ENCODE measurements at places on chromosomes 2 and 18.

GRCh38 chr2:8441986-8442385 is 239.9 kb upstream of the ID2 start:
- no peak for DNase-seq

DNA sequence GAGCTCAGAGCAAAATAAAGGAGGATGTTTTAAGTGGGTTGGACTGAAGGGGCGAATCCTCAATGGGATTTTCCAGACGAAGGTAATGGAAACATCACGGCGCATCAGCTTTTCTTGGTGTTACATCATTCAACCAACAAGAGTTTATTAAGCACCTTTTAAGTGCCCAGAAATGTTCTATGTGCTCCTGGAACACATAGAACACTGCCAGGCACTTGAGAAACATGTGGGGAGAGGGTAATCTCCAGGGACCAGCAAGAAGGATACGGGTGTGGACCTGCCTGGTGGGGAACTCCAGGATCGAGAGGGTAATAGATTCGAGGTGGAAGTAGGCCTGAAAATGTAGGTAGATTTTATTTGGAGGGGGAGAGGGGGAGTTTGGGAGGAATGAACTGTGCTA is 168.6 kb downstream of the PRKCE start:
- DNase-seq: no peak

DNA sequence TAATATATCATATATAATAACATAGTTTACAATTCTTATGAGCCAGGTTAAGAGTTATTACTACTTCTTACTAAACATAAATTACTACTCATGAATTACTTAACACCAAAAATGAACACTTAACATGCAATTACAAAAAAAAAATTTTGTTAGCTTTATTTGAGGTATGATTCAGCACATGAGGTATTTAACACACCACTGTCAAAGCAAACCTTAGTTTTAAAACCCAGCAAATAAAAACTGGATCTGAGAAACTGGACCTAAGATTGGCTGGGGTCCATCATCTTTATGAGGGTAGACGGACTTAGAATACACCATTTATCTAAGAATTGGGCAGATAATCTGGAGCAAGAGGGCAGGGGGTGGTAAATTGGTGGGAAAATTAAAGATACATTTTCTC is 81.8 kb upstream of the CREB1 start:
- no peak for DNase-seq

- no peak for DNase-seq
Observed at GRCh38 chr2:146978577-146979555, 866.0 kb upstream of the ACVR2A start.

DNA sequence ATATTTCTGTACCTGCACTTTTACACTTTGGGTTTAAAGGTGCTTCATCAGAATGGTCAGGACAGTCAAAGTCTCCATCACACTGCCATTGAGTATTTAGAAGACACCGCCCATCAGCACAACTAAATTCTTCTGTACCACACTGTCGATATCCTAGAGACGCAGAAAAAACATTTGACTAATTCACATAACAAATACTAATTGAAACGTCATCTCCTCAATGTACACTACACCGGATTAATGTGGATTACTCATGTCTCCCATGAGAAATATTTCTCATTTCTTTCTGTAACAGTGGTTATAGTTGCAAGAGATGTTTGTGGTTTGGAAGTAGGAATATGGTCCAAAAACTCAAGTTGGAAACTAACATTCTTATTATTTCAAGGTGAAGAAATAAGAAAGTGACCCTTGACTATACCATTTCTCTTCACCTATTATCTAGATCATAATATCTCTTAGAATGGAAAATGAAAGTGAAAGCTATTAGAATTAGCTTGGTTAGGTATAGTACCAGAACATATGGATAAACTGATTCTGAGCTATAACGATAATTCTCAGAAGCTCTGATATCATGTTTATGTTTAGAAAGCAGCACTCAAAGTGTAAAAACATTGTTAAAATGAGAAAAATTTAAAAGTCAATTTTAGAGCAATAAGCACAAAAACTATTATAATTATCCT is 1627.7 kb downstream of the LRP1B start:
- DNase-seq: no peak

DNA sequence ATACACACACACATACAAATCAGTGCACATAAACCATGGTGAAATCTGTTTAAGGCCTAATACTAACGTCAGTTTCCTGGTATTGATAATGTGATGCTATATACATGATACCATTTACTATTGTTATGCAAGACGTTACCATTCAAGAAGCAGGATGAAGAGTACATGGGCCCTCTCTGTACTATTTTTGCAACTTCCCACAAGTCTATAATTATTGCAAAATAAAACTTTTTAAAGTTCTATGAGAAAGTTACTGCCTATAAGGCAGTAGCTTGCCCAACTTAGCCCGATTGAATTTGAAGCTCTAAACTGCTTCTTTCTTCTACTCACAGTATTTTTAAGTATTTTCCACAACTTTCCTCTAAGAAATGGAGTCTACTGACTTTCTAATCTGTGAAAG is 74.0 kb downstream of the BCL2 start:
- DNase-seq: no peak

DNA sequence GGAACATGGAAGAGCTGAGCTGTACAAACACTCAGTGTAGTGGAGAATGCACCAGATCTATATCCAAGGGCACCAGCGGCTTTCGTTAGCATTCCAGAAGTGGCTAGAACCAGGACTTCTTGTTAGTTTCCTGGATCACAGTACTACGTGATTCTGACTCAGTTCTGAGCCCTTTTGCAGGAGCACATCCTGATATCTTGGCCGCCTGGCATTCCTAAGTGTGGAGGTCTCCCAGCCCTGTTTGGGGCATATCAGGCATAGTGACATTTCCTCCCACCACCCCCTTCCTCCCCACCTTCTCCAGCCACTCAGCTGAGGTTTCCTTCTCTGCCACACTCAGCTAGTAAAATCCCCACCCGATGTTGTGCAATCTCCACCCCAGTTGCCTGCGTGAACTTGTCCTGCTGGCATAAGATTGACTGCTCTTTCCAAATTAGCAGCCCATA is 63.4 kb downstream of the BMP10 start:
- no peak for DNase-seq

GRCh38 chr2:128364441-128364911 is 45.8 kb upstream of the HS6ST1 start:
- no peak for DNase-seq

GRCh38 chr2:86044614-86045013 is 61.1 kb downstream of the POLR1A start:
- DNase-seq: no peak

- no peak for DNase-seq
Observed at GRCh38 chr2:226544596-226545210, 254.9 kb downstream of the IRS1 start.

- no peak for DNase-seq
Observed at GRCh38 chr2:216717491-216717901, 22.1 kb upstream of the IGFBP5 start.

DNA sequence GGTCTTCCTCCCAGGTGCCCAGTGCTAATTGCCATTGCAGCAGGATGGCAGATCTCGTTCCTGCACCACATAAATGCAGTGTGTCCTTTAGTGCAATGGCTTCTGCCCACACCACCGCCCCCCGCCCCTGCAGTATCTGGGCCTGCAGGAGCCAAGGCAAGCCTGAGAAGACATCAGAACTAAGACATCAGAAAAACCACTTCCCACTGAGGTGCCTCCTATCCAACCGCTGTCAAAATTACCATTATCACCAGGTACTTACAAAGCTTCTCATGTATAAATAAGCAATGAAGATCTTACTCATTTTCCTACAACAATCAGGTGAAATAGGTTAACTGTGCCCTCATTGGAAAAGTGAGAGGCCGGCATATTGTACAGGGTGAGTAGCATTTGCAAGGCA is 228.8 kb downstream of the FBXO15 start:
- DNase-seq: no peak

DNA sequence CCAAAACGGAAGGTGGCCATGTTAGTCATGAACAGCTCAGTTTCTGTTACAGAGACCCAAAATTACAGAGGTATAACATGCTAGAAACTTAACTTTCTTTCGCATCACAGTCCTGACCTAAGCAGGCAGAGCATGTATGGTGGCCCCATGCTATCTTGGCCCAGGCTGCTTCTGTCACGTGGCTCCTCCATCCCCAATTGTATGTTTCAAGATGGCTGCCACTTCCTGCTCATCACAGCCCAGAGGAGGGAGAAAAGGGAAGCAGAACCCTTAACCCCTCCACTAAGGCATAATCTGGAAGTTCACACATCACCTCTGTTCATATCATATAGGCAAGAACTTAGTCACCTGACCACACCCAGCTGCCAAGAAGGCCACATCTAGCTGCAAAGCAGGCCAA is 28.7 kb downstream of the CDK15 start:
- no peak for DNase-seq

- no peak for DNase-seq
Observed at GRCh38 chr2:120231564-120231973, 8.4 kb upstream of the TMEM185B start.

DNA sequence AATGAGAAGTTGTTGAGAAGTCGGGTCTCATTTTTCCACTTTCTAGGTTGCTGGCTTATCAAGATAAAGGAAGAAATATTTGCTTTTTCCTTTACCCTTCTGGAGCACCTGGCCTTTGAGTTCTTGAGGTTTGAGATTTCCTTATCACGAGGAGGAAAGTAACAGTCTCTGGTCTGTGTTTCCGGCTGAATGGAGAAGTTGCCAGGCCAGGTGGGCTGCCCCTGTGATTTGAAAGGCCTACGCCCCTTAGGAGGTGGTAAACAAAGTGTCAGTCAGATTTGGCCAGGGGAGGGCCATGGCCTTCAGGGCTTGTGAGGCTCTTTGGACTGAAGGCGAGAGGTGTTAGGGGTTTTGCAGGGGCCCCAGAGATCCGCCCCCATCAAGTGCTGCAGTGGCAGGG is 156.7 kb upstream of the HAAO start:
- no peak for DNase-seq

DNA sequence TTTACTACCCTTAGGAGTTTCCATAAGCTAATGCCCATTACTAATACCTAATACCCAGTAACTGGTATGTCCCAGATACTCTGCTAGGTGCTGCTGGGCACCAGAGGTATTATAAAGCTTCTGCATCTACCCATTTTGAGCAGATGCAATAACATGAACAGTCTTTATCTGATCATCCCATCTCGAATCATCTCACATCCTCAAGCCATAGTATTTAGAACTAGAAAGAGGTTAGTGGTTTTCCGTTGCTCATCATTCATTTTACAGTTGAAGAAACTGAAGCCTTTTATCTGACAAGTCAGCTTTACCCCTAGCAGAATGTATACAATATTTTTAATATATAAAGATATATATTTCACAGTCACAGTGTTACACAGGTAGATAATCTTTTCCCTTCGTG is 99.1 kb upstream of the TCF4 start:
- no peak for DNase-seq

DNA sequence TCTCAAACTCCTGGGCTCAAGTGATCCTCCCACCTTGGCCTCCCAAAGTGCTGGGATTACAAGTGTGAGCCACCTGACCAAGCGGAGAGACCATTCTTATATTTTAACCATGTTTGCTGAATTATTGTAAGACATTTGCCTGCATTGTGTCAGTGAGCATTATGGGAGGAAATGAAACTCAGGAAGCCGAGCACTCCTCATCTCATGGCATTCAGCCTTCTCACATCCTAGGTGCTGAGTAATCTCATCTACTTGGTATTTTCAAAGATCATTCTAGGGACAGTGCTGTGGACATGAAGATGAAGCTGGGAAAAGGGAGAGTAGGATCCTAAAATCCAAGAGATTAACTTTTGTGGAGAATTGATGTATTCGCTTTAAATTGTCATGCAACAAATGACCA is 66.1 kb downstream of the NAPG start:
- no peak for DNase-seq

GRCh38 chr2:234580686-234581085 is 83.8 kb upstream of the ARL4C start:
- DNase-seq: no peak

- no peak for DNase-seq
Observed at GRCh38 chr18:59501920-59502273, 142.8 kb upstream of the LMAN1 start.

GRCh38 chr2:8408560-8409460 is 273.0 kb upstream of the ID2 start:
- no peak for DNase-seq

DNA sequence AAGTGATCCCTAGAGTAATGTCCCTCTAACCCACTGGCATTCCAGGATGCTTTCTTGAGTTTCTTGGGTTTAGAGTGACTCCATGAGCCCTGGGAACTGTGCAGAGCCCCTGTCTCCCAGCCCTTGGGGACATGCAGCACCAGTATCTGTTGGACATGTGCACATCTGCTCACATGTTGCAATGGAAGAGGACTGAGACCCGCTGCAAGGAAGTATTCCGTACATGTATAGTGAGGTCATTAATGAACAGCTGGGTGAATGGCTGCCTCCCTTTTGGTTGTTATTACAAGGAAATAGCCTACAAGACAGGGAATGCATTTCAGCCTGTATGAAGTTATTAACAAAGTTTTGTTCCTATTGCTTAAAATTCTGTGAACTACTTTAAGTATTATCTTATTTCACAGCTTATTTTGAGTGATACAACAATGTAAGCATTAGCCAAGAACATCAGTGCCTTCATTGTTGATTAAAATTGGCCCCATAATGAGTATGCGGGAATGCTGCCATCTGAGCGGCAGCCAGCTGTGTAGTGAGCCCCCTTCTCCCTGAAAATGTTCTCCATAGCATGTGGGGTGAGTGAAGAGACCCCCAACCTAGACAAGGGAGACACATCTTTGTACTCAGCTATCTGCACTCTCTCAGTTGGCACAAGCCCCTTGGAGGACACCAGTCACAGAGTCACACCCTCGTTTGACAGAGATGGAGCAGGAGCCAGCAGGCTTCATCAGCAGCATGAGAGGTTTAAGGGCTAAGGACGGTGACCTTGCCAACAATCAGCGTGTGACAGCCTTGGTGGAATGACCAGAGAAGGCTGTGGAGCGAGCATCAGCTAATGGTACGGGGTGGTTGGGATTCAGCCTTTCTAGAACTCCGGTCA is 87.4 kb downstream of the FAM210A start:
- no peak for DNase-seq

- DNase-seq: no peak
Observed at GRCh38 chr2:225842939-225843338, 443.4 kb downstream of the NYAP2 start.

- DNase-seq: no peak
Observed at GRCh38 chr2:66733364-66733999, 298.6 kb downstream of the MEIS1 start.

- DNase-seq: no peak
Observed at GRCh38 chr2:240128608-240129145, 7.4 kb downstream of the COPS9 start.

DNA sequence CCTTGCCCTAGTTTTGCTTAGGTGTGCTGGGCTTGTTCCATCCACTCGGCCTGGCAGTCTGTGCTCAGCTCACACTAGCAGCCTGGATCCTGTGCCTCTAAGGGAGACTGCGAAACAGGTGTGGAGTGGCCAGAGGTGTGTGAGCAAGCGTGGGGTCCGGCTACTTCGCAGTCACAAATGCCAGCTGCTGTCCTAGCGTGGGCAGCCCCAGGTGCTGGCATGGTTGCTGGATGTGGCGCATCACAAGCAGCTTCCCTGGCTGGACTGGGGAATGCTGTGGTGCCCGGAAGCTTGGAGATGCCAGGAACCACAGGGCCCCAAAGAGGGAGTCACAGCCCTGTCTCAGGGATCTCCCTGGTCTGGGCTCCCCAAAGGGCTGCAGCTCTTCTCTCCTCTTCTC is 119.0 kb upstream of the TMEFF2 start:
- DNase-seq: no peak

- DNase-seq: no peak
Observed at GRCh38 chr18:60145776-60146175, 226.8 kb downstream of the MC4R start.

- DNase-seq: no peak
Observed at GRCh38 chr18:51151568-51152511, 45.6 kb downstream of the MEX3C start.

Data from hypothalamus (tissue), 51 donors.